ENCODE measurements at places on chromosomes 5 and 9. TPM values are rescaled to one million over a fixed set of nuclear protein-coding genes. Genes with fewer than 3 reads are reported as not detected.
A peak's percentile ranks its signal among the peaks of the same experiment; 100 is the strongest.

DNA sequence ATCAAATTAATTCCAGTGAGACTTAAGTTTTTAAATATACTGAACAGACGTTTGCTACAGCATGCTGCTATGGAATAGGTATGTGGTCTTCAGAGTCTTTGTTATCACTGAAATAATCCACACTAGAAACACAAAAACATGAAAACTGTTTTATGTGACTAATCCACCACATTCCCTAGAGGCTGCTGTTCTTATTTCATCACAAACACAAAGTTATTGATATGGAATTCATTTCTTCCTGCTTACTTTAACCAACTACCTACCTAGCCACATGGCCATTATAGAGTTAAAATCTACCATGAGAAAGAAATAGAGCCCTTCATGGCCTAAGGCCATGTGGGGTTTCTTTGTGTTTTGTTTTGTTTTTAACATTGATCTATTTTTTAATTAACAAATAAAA is 232.3 kb upstream of the PTGER4 start:
- no peak for DNase-seq

- DNase-seq: no peak
Measured at GRCh38 chr9:112112941-112113681, 62.0 kb downstream of the SUSD1 start.

DNA sequence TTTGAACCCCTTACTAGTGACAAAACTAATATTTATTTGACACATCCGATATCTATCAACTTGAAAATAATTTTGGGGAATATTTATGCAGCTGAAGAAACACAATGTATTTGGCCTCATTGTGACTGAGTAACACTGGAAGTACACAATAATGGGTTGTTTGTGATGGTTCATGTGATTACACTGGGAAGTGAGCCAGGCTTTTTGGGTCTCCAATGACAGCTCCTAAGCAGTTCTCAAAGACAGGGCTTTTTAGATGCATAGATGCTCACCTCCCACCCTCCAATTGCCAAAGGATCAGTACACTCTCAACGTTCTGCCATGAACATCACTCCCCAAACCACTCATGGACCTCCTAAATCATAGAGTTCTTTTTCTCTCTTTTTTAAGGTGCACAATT is 170.0 kb downstream of the SLC24A2 start:
- DNase-seq: no peak

- peak; percentile 63 for DNase-seq
Measured at GRCh38 chr9:92617195-92617813, 52.6 kb downstream of the IPPK start.

DNA sequence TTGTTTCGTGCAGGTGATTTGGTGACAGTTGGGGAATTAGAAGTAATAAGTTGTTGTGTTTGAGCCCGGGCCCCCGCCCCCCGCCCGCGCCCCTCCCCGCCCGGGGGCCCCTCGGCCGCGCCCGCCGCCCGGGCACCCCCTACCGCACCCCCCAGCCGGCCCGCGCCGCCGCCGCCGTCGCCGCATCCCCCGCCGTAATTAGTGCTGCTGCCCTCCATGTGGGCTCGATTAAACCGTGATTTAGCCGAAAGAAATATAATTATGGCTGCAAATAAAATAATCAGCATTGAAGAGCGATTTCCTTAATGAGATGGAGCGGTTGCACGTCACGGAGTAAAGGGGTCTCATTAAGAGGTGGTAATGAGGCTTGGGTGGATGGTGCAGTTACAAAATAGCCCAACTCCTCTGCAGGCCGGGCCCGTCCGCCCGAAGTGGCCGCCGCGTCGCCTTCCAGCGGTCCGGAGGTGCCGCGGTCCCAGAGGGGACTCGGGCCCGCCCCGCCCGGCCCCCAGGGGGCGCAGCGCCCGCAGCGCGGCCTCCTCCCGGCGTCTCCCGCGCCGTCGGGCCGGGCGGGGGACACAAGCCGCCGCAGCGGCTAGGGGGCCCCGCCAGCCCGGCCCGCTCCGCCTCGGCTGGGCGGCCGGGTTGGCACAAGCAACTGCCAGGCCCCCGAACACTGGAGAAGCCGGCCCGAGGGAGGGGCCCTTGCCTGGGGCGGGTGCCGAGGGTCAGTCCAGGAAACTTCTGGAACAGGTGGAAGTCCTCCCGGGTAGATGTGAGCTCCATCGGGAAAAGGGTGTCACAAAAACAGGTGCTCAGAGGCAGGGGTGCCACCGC is 6.9 kb upstream of the OTP start:
- no peak for DNase-seq

DNA sequence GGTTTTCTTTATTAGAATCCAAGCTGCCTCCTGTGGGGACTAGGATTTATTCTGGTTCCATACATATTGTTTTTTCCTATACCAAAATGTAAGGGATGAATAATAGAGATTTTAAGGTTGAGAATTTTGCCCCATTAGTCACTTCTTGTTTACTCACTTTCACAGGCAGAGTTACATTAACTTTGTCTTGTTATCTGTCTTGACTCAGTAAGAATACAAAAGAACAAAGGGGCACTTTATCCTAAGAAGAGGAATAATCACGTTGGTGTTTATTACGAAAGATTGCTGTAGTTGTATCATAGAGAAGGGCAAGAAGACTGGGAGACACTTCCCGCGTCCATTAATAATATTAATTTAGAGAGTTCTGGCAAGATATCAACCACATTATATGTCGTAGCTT is 599.7 kb upstream of the FTMT start:
- no peak for DNase-seq

DNA sequence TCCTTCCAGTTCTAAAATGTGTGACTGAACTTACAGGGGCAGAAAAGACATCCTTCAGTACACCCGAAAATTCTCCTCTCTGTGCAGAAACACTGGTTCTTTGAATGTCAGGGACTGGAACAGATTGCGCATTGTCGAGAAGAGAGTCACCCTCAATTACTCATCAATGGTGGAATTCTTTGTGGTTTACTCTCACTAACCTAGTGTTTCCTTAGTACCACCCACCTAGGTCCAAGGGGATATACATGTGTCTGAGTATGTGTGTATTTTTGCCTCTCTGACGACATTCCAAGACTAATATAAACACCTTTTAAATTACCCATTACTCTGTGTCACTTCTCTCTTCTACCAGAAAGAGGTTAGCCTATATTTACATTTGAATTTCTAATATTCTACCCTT is 660.8 kb downstream of the TLE1 start:
- no peak for DNase-seq

DNA sequence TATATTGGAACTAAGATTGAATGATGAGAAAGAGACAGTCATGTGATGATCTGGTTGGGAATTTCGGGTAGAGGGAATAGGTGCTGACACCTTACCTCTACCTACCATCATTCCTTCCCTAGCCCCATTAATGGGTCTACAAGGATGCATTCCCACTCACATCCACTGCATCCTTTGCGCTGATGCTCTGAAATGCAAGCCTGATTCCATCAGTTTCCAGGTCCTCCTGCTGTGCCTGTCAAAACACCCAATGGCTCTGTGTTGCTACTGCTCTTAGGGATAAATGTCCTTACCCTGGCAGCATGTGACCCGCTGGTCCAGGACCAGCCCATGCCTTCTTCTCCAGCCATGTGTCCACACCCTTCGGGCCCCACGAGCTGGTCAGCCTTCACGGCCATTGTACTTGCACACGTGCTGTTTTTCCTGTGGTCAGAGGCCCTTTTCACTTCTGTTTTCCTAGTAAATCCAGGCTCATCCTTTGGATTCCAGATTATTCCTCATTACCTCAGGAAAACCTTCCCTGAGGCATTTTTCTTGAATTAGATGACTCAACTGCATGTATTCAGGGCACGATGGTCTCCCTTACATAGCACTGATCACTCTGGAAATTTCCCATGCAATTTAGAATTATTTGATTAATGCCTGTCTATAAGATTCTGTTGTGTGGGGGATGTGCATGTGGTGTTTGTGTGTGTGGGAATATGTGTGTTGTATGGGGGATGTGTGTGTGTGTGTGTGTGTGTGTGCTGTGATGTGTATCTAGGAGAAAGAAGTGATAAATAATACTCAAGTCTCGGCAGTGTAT is 185.0 kb downstream of the DIRAS2 start:
- DNase-seq: no peak

DNA sequence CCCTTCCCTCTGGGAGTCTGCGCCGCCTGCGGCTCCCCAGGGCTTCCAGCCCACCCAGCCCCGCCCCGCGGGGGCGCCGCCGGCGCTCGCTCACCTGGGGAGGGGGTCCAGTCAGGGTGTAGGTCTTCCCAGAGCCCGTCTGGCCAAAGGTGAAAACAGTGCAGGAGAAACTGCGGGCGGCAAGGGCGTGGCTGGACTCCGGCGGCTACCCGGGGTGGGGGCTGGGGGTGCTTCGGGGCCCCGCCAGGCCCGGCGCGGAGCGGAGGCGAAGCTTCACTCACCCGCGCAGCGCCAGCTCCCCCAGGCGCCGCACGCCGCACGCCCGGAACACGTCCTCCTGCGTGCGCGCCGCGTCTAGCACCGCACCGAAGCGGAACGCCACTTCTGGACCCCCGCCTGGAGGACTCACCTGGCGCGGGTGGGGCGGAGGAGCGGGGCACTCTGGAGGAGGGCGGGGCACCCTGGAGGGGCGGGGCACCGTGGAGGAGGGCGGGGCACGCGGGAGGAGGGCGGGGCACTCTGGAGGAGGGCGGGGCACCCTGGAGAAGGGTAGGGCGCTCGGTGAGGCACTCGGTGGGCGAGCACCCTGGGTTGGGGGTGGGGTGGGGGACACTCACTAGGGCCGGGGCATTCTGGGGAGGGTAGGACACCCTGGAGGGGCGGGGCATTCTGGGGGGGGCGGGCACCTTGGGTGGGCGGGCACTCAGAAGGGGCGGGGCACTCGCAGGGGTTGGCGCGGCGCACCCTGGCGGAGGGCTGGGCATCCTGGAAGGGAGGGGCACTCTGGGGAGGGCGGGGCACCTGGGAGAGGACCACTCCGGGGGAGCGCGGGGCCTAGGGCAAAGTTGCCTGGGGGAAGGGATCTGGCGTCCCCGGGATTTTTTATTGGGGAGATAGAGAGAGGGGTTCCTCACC is 814 bp downstream of the KIF12 start:
- peak; percentile 75 for DNase-seq

- no peak for DNase-seq
Measured at GRCh38 chr5:28822071-28822470, 1783.7 kb upstream of the CDH9 start.

DNA sequence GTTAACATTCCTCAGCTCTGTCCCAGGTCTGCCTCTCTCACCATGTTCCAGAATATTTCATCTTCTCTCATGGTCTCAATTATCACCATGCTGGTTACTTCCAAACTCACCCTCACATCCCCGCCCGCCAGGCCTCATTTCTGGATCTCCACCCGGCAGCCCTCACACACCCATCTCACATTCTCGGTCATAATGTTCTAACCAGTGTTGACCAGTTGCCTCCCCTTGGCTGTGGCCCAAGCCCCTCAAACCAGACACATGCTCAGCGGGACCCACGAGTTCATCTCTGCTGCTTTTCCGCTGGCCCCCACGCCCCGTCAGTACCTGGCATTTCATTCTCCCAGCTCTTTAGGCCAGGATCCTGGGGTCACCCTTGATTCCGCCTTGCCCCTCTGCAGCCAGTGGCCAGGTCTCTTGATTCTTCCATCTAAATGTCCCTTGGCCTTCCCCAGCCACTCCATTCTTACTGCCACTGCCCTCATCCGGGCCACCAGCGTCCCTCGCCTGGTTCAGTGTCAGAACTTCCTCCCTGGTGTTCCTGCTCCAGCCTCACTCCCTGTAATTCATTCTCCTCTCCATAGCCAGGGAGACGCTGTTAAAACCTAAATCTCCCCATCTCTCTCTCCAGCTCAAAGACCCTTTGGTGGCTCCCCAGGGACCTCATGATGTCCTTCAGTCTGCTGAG is 141.7 kb downstream of the MVB12B start:
- no peak for DNase-seq

- no peak for DNase-seq
Measured at GRCh38 chr5:173675287-173675996, 59.0 kb upstream of the BOD1 start.

The RNF183 gene
- total RNA-seq: not detected

The FAM81B gene
- not detected for total RNA-seq
